Natural killer cell (primary cell): ENCODE measurements at places on chromosomes 13 and 19. TPM values are rescaled to one million over a fixed set of nuclear protein-coding genes. Genes with fewer than 3 reads are reported as not detected.

DNA sequence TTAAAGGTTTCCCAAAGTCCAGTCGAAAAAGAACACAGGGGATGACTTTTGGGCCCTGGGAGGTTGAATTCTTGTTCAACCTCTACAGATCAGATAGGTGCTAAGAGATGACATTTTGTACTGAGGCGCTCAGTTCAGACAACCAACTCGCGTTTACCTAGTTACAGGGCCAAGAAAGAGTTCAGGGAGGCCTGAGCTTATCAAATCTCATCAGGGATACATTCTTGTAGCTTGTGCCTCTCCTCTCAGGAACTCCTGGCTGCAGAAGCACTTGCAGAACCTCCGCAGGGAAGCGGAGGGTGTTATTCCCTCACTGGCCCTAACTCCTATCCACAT, 825 bp downstream of the ZNF776 start:
- no peak for DNase-seq
- H3K27ac ChIP-seq: no peak overlapping the region
- H3K4me3 ChIP-seq: peak overlapping the region; percentile 69

- peak; percentile 78 for DNase-seq
- H3K36me3 ChIP-seq: peaks cover 3% of the 10 kb centered on the region
- no peaks in the 10 kb centered on the region for H3K27me3 ChIP-seq
- H3K27ac ChIP-seq: peak overlapping the region; percentile 77
- H3K4me3 ChIP-seq: peak overlapping the region; percentile 72
These were observed 32.2 kb downstream of the ZNF136 start for GRCh38 chr19:12194827-12195731.

Gene IFNL1
- total RNA-seq: 1.4 TPM

Gene ZNF649
- 16.1 TPM for total RNA-seq

DNA sequence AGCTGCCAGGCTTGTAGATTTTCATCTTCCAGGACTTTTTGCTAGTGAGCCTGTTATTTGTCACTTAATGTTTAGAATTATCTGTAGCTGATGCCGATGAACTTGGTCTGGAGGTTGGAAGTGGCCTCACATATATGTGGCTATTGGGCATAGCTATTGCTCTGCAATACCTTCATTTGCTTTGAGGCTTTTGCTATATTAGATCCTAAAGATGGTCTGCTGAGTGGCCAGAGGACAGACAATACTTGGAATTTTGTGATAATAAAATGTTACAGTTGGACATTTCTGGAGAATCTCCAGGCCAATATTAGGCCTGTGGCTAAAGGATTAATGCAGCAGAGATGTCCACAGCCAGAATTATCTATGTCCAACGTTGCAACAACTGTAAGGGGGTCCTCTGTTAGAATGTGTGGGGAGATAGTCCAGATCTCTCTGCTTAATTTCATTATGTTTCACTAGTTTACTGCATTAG, 222.3 kb downstream of the GPC5 start:
- no peaks in the 10 kb centered on the region for H3K4me1 ChIP-seq
- DNase-seq: no peak
- H3K36me3 ChIP-seq: no peaks in the 10 kb centered on the region

Gene TTYH1
- total RNA-seq: 0.84 TPM

Gene WDR87
- total RNA-seq: not detected

- H3K4me3 ChIP-seq: no peak overlapping the region
- peaks cover 7% of the 10 kb centered on the region for H3K4me1 ChIP-seq
- no peak overlapping the region for H3K27ac ChIP-seq
- H3K27me3 ChIP-seq: no peaks in the 10 kb centered on the region
- no peaks in the 10 kb centered on the region for H3K36me3 ChIP-seq
These were observed 23.0 kb downstream of the FAM216B start for GRCh38 chr13:42804244-42804874.

DNA sequence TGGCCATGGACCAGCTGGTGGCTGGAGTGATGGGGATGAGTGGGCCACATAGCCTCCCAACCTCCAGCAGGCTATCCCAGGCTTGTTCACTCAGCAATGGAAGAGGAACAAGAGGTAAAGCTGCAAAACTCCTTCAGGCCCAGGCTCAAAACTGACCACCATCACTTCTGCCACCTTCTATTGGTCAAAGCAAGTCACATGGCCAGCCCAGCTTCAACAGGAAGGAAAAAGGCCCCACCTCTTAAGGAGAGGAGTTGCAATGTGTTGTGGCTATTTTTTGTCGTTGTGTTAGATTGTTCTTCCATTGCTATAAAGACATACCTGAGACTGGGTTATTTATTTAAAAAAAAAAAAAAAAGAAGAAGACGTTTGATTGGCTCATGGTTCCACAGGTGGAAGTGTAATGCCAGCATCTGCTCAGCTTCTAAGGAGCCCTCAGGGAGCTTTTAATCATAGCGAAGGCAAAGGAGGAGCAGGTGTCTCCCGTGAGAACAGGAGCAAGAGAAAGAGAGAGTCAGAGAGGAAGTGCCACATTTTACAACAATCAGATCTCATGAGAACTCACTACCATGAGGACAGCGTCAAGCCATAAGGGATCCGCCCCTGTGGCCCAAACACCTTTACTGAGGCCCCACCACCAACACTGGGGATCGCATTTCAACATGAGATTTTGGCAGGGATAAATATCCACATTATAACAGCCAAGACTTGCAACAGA, 5.4 kb downstream of the IGSF23 start:
- H3K27me3 ChIP-seq: no peaks in the 10 kb centered on the region
- H3K27ac ChIP-seq: no peak overlapping the region
- no peak overlapping the region for H3K4me3 ChIP-seq
- DNase-seq: no peak
- H3K36me3 ChIP-seq: no peaks in the 10 kb centered on the region
- peaks cover 5% of the 10 kb centered on the region for H3K4me1 ChIP-seq

DNA sequence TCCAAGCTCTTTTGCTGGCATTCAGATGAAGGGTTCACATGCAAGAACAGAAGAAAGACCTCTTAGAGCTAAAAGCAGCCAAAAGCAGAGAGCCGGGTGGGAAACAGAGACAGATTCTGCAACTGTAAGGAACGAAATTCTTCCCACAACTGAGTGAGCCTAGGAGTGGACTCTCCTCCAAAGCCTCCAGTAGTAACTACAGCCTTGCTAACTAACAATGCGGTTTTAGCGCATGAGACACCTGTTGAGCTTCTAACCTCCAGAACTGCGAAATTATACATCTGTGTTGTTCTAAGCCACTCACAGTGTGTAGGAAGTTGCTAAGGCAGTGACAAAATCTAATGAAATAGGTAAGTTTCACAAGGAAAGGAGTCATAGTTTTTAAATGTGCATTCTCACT, 98.1 kb upstream of the SLITRK1 start:
- peaks cover 6% of the 10 kb centered on the region for H3K4me1 ChIP-seq
- DNase-seq: no peak
- H3K4me3 ChIP-seq: no peak overlapping the region
- H3K27ac ChIP-seq: no peak overlapping the region
- no peaks in the 10 kb centered on the region for H3K27me3 ChIP-seq
- H3K36me3 ChIP-seq: no peaks in the 10 kb centered on the region

Gene NLRP5
- total RNA-seq: not detected

Gene HTR2A
- total RNA-seq: not detected

DNA sequence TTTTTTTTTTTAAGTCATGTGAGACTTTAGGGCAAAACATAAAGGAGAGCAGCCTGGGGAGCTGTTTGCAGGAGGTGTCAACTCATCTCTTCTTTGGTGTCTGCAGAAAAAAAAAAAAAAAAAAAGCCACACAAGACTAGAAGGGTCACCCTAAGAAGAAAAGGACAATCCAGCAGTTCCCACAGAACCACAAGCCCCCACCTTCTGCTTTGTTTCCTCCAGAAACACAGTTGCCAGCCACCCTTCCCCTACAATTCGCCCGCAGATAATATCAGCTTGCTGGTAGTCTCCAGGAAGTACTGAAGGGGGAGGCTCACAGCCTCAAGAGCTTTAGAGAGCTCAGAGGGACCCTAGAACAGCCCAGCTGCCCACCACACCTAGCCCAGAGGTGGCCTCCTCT, 22.3 kb upstream of the ZBTB7A start:
- H3K27me3 ChIP-seq: no peaks in the 10 kb centered on the region
- peak overlapping the region; percentile 90 for H3K27ac ChIP-seq
- peaks cover 5% of the 10 kb centered on the region for H3K36me3 ChIP-seq
- H3K4me1 ChIP-seq: peaks cover 65% of the 10 kb centered on the region

- H3K27me3 ChIP-seq: no peaks in the 10 kb centered on the region
- no peak overlapping the region for H3K27ac ChIP-seq
- peaks cover 7% of the 10 kb centered on the region for H3K4me1 ChIP-seq
- no peak for DNase-seq
These were observed 64.6 kb downstream of the ATP11A start for GRCh38 chr13:112754281-112755025.

Gene ZNF723
- not detected for total RNA-seq

- H3K4me1 ChIP-seq: no peaks in the 10 kb centered on the region
- DNase-seq: no peak
- H3K27me3 ChIP-seq: no peaks in the 10 kb centered on the region
- H3K4me3 ChIP-seq: no peak overlapping the region
These were observed 9.4 kb upstream of the PAN3 start for GRCh38 chr13:28128926-28129325.

Gene TMC4
- 7.2 TPM for total RNA-seq

DNA sequence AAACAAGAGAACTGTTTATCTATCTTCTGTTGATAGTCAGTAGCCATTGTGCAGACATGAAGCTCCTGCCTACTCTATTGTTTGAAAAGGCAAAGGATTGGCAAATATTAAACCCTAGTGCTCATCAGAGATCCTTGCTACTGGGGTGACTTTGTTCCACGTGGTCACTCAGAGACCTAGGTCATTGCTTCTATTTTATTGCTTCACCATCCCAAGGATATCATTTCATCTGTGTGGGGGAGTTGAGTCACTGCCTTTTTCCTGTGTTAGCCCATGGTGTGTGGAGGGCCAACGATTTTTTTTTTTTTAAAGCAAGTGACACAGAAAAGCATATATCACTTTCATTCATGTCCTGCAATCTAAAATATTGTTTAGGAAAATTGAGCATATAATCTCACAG, 254.1 kb upstream of the RXFP2 start:
- no peak overlapping the region for H3K4me3 ChIP-seq
- no peaks in the 10 kb centered on the region for H3K27me3 ChIP-seq
- DNase-seq: no peak

GRCh38 chr19:10104665-10105508, 1.3 kb upstream of the PPAN start:
- peaks cover 28% of the 10 kb centered on the region for H3K36me3 ChIP-seq
- peaks cover 86% of the 10 kb centered on the region for H3K4me1 ChIP-seq
- no peak overlapping the region for H3K4me3 ChIP-seq
- DNase-seq: peak; percentile 80

Gene ZNF71
- 5.0 TPM for total RNA-seq

GRCh38 chr19:8215783-8216182, 6.6 kb downstream of the CERS4 start:
- no peak overlapping the region for H3K4me3 ChIP-seq
- H3K36me3 ChIP-seq: peaks cover 15% of the 10 kb centered on the region
- no peaks in the 10 kb centered on the region for H3K27me3 ChIP-seq
- DNase-seq: no peak

Gene NUMBL
- total RNA-seq: 10.2 TPM

Gene TEX101
- not detected for total RNA-seq

DNA sequence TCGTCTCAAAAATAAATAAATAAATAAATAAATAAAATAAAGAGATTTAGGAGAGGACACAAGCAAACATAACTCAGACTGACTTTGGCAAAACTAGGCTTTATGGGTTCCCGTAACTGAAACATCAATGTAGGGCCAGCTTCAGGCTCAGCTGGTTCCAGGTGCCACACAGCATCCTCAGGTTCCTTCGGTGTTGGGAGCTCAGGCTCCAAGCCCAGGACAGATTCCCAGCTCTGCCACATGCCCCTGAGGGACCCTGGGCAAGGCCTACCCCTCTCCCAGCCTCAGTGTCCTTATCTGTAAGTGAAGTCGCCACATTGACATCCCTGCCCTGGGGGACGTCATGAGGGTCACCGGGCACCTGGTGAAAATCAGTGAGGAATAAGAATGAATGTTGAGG, 18.7 kb downstream of the MISP start:
- DNase-seq: no peak
- H3K4me1 ChIP-seq: peaks cover 6% of the 10 kb centered on the region
- H3K4me3 ChIP-seq: no peak overlapping the region
- H3K36me3 ChIP-seq: no peaks in the 10 kb centered on the region
- H3K27me3 ChIP-seq: peaks cover 2% of the 10 kb centered on the region

Gene ZNF93
- 5.2 TPM for total RNA-seq

Gene CEACAM21
- total RNA-seq: 46.6 TPM

GRCh38 chr13:75724752-75725517, 88.8 kb downstream of the LMO7 start:
- no peaks in the 10 kb centered on the region for H3K27me3 ChIP-seq
- no peak overlapping the region for H3K4me3 ChIP-seq

Gene CBY2
- total RNA-seq: not detected

Gene NKG7
- total RNA-seq: 2,907 TPM

DNA sequence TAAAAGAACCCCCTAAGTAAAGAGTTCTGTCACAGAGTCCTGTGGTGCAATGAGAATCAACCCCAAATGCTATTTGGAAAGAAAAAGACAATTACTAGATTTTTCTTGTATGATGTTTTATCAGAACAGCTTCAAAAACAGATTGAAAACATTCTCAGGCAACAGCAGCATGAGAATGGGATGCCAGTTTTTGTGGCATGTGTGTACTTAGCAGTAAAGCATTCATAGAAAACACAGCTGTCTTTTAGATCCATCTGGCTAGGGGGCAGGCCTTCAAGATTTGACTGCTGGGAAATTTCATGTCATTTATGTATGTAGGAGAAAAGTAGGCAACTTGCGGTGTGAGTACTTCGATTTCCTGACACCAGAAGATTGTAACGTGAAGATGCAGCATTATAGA, 170.5 kb upstream of the HTR2A start:
- no peak overlapping the region for H3K4me3 ChIP-seq
- no peaks in the 10 kb centered on the region for H3K27me3 ChIP-seq
- DNase-seq: no peak
- no peaks in the 10 kb centered on the region for H3K36me3 ChIP-seq

- H3K27me3 ChIP-seq: no peaks in the 10 kb centered on the region
- H3K27ac ChIP-seq: peak overlapping the region; percentile 19
- H3K36me3 ChIP-seq: no peaks in the 10 kb centered on the region
- peaks cover 12% of the 10 kb centered on the region for H3K4me1 ChIP-seq
These were observed 8.5 kb downstream of the PLEKHA4 start for GRCh38 chr19:48859711-48860572.

Gene ZNF98
- not detected for total RNA-seq

DNA sequence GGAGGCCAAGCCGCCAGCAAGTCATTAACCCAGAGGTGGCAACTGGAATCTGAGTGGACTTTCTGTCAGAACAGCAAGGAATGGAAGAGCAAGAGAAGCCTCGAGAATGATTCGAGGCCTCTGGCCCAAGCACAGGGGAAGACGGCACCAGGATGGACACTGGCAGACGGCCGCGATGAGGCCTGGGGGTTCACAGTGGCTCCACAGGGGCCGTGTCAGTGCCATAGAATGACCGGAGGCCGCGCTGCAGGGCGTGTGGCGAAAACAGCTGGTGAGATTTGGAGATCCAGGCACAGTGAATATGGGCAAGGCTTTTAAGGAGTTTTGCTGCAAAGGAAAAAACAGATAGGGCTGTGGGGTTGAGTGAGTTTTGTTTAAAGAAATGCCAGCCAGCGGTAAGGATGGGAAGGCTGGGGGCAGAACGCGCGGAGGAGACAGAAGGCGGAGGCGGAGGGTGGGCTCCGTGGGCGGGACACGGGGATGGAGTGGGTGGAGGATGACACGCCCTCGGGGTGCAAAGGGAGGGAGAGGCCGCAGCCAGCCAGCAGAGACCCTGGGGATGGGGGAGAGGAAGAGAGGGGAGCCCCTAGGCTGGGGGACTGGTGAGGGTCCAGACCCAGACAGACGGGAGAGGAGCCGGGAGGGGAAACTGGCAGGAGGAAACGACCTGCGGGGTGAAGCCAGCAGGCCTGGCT, 130.5 kb downstream of the RNF17 start:
- no peaks in the 10 kb centered on the region for H3K4me1 ChIP-seq
- H3K27me3 ChIP-seq: no peaks in the 10 kb centered on the region
- no peak for DNase-seq
